ENCODE measurements at places on chromosomes 13 and 19.
A peak's percentile ranks its signal among the peaks of the same experiment; 100 is the strongest.

DNA sequence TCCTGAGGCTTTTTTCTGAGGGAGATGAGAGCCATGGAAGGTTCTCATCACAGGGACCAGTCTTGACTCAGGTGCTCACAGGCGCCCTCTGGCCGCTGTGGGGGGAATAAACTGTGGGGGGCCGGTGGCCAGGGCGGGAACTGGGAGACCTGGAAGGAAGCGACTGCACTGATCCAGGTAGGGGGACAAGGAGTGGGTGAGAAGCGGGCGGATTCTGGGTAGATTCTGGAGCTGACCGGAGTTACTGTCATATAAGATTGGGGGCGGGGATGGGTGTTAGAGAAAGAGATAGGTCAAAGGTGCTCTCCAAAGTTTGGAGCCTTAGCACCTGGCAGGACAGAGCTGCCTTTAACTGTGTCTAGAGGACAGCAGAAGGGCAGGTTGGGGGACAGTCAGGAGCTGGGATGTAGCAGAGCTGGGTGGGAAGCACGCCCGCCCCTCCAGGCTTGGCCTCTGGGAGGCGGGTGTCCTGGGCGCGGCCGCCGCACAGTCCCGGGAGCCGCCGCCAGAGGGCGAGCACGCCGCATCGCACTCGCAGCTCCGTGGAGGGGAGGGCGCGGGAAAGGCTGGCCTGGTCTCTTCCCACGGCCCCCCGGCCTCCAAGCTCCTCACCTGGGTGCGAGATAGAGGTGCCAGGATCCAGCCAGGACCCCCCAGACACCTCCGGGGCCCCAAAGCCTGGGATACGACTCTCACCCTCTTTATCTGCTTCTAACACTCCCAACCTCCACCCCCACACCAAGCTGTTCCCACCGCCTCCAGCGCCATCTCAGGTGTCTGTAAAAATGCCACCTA lies 4.2 kb upstream of the DAND5 start:
- DNase-seq: peak; percentile 53

DNA sequence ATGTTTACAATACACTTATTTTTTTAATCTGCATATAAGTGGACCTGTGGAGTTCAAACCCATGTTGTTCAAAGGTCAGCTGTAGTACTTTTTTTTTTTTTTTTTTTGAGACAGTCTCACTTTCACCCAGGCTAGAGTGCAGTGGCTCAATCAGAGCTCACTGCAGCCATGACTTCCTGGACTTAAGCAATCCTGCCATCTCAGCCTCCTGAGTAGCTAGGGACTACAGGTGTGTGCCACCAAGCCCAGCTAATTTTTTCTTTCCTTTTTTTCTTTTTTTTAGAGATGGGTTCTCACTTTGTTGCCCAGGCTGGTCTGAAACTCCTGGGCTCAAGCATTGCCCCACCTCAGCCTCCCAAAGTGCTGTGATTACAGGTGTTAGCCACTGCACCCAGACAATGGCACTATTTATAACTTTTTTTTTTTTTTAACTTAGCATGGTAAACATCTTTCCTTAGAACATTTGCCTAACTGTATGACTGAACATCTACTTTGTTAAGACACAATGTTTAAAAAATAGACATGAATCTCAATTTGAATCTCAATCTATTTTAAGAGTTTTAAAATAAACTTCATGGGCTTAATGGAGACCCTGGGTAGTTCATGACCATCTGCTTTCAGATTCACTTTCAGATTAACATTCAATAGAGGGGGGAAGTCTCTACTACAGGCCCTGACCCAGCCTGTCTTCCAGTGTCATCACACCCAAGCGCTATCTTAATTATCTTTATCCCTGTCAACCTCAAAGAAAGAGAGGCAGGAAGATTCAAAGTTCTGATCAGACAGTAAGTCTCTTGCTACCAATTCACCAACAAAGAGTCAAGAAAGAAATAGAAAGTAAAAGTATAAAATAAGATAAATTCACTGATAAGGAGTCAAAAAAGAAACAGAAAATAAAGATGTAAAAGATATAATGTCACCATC lies 97.7 kb upstream of the DOCK9 start:
- no peak for DNase-seq

GRCh38 chr13:95552539-95553441 lies at the start of gene CLDN10:
Gene CLDN10, plus strand, starts transcription at chr13:95552720. Its CDS starts 34 bp downstream, at chr13:95552754.
- no peak for DNase-seq

- peak; percentile 58 for DNase-seq
These were observed 2.3 kb upstream of the STRN4 start for GRCh38 chr19:46748325-46749109.

GRCh38 chr13:25920277-25920676 lies 131.5 kb downstream of the SHISA2 start:
- no peak for DNase-seq

DNA sequence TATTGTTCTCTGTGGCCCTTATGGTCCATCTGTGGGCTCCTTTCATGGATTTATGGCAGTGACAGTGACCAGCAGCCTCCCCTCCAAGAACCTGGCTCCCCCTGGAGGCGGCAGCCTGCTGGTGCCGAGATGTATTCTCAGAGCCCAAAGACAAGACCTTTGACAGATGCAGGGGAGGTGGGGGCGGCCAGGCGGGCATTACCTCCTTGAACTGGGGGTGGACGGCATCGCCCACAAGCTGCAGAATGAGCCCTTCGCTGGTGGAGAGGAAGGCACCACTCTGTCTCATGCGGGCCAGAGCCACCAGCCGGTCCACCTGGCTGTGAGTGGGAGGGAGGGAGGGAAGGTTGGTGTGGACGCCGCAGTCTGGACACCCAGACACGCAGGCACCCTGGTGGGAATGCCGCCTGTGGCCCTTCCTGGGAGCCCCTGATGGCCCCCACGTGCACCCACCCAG lies 6.6 kb downstream of the ISOC2 start:
- DNase-seq: peak; percentile 40

GRCh38 chr13:44230736-44231135 lies 142.9 kb upstream of the SERP2 start:
- no peak for DNase-seq

DNA sequence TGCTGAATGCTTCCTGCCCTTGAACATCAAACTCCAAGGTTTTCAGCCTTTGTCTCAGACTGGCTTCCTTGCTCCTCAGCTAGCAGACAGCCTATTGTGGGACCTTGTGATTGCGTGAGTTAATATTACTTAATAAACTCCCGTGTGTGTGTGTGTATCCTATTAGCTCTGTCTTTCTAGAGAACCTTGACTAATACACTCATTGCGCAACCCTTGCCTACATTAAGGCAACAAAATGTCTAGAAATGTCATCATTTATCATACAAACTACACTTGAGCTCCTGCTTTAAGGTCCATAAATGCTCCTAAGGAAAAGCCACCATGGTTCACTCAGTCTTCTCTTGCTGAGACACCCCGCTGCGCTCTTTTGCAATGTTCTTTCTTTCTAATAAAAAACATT lies 2861.0 kb downstream of the PCDH9 start:
- DNase-seq: no peak

DNA sequence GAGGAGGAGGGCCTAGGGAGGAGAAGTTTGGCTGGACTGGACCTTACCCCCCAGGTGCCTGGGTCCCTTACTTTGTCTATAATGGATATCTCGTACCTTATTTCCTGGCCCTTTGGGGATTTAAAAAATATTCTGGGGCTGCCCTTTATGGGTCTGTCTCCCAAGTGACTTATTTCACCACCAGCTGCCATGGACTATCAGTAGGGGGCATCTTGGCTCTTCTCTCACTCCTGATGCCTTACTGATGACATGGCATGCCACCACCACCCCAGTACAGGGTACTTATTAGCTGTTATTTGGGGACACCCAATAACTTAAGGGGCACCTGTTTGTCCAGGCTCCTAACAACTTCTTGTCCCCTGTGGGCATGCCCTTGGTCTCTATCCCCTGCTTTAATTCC lies 38.0 kb downstream of the NFIX start:
- no peak for DNase-seq

DNA sequence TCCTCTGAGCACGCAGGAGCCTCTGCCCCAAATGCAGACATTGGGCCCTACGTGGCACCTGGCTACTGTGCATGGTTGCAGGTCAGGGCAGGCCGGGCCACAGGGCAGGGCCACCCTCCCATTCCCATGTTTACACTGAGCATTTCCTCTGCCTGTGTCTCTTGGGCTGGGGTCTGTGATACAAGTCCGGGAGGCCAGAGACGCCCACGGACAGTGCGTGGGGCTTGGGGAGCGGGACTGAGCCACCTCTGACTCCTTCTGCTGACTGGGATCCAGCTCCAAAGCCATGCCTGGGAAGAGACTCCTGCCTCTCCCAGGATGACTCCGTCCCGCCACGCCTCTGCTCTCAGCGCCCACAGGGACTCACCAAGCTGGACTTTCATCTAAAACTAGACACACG lies 18.8 kb downstream of the GAS6 start:
- no peak for DNase-seq

DNA sequence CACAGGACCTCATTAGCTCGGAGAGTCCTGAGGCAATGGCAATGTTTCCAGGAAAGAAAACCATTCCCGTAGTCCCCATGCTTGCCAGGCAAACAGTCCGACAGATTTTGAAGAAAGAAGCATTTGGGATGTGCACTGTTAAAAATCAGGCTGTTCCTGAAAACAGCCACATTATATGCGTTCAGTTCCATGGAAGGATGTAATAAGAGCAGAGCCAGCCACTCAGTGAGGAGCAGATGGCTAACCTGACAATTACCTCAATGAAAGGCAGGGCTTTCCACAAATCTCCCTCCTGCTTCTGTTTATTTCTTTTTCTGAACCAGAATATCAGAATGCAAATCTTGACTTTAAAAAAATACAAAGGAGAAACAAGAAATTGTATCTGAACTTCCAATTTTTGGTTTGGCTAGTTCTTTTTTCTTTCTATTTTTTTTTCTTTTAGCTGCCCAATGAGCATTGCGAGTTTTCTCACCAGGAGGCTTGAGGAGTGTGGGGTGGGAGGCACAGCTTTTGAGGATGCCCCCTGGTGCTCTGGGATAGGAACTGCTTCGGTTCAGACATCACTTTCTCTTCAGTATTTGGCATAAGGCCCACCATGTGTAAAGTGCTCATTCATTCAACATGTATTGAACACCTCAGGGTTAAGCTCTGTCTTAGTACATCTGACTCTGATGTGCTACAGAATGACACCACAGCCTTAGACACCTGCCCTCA lies 124.2 kb downstream of the TBC1D4 start:
- DNase-seq: peak; percentile 91

- DNase-seq: no peak
These were observed 48.4 kb upstream of the CNMD start for GRCh38 chr13:52788011-52788410.

GRCh38 chr13:100526318-100527000 lies 62.1 kb downstream of the GGACT start:
- no peak for DNase-seq

DNA sequence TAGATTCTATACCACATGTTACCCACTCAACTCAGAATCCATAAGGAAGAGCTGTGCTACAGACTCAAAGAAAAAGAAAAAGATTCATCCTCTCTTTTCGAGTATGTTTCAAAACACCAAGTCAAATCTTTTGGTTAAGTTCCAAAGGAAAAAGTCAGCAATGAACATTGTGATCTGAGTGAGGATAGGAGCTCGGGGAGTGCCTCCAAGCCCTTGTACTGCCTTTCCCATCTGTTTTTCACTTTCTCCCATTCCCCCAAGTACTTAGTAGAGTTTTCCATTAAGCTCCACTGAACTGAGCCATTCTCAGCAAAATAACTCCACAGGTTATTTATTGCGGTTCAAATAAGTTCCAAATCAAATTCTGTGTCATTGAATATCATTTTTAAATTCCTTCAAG lies 47.7 kb upstream of the MAB21L1 start:
- no peak for DNase-seq

- no peak for DNase-seq
These were observed 5.0 kb downstream of the NDUFA13 start for GRCh38 chr19:19520989-19521388.

DNA sequence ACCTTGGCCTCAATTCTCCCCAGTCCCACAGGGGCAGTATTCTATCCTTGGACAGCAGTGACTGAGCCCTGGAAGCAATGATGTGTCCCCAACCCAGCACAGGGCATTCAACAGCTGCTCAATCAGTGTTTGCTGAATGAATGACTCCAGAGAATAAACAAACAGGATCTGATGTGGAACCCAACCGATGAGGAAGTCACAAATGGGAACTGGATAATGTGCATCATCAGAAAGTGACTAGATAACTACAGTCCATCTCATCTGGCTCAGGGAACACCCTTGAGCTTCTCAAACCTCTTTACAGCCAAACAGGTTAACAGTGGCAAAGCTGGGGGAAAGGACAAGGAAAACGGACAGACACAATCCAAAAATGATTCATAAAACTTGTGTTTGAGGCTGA lies 8.2 kb downstream of the SLC25A30 start:
- DNase-seq: no peak

DNA sequence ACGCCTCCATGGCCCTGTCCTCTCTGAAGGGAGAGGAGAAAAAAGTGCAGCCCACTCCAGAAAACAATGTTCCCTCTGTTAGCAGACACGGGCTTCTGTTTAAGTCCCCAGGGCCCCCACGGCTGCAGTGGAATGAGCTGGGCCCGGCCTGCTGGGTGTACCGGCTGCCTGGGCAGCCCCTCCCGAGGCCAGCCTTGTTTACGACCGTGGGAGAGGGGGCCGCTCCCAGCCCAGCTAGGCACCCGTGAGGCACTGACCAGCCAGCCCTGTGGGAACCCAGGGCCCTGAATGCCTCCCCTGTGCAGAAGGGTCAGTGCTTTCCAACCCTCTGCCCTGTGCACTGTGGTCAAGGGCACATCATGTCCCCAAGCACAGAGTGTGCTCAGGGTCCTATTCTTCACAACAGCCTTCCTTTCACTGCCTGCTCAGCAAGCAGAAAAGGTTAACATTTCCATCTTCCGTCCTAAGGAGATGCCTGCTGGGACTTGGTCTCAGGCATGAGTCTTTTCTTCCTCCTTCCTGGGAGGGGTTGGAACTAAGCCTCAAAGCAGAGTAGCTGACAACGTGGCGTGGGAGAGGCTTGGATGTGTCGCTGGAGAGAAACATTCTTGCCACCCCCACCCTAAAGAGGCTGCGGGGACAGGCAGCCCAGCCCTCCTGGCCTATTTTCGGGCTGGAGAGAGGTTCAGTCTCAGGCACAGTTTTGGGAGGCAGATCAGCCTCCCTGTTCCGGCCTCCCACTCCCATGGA lies 90.1 kb downstream of the RGCC start:
- no peak for DNase-seq

DNA sequence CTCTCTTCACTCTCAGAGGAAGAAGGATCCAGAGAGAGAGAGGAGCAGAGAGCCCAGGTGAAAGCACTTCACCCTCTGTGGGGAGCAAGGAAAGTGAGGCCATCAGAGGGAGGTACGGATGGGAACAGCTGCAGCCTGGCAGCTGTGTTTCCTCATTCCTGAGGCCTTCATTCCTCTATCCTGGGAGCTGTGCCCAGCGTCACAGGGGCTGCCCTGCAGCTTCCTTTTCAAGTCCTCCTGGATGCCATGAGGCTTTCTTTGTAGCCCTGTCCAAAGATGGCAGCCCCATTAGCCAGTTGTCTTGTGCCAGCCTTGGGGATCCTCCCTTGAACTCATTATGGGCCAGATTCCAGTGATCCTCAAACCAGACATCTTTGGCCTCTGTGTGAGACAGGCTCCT lies 76.8 kb upstream of the PCDH8 start:
- peak; percentile 35 for DNase-seq

GRCh38 chr13:99900960-99901359 lies 70.6 kb downstream of the ZIC5 start:
- DNase-seq: no peak

GRCh38 chr13:30607908-30608307 lies 9.8 kb upstream of the USPL1 start:
- no peak for DNase-seq

GRCh38 chr13:32940601-32941000 lies 75.6 kb upstream of the KL start:
- DNase-seq: no peak

All from NCI-H1694 treated with DMSO at 0.1 percent for 48 hours (cell line).